ENCODE measurements at places on chromosomes 16 and 17.
A peak's percentile ranks its signal among the peaks of the same experiment; 100 is the strongest.

DNA sequence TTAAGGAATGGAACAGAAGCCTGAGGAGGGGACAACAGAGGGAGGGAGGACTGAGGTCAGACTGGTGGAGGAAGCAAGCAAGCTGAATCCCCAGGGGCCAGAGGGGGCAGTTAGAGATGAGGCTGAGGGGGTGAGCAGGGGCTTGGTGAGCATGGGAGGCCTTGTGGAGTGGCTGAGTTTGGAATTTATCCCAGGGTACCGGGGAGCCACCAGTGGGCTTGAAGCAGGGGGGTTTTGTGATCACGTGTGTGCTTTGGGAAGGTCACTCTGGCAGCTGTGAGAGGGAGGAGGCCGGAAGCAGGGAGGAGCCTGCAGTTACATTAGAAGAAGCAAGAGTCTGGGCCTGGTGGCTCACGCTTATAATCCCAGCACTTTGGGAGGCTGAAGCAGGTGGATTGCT is 9.8 kb upstream of the CTCF start:
- DNase-seq, result no peak

DNA sequence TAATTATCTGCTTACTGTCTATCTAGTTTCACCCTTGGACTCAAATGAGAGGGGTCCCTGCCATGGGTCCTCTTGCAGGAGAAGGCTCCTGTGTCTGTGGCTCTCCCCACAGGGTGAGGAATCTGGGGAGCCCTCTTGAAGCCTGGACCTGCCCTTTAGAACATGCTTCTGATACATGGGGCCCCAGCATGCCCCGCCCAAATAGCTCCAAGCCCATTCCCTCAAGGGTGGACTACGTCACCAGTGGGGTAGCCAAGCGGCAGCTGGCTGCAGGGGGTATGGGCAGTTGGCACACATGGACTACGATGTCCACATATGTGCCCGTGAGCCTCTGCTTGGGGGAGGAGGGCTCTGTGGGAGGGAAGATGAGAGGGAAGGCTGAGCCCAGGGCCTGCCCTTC is 39.3 kb downstream of the ARHGAP27 start:
- no peak for DNase-seq

GRCh38 chr16:11049396-11050059 is 105.2 kb downstream of the CLEC16A start:
- no peak for DNase-seq

- peak; percentile 41 for DNase-seq
Measured at GRCh38 chr16:83928341-83929055, 24.5 kb upstream of the OSGIN1 start.

Data from CD8-positive, alpha-beta memory T cell (primary cell).